ENCODE measurements at places on chromosomes 7 and 10.

GRCh38 chr7:52053525-52053924, 736.9 kb upstream of the COBL start:
- DNase-seq, result no peak

GRCh38 chr7:82443036-82443546, 486 bp downstream of the CACNA2D1 start:
- no peak for DNase-seq

DNA sequence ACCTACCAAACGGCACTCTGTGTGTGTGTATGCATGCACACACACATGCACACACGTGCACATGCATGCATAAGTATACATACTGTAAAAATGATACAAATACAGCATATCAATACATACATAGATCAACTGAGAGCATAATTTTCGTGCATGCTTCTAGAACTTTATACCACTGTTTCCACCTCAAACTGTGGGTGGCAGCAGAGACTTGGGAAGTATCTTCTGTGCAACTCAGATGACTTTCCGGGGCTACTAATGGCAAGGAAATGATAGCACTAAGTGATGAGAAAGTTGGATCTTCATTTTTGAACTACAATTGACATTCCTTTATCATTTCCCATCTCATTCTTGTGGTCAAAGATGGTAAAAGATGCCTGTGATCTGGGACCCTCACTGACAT, 570.7 kb downstream of the REEP3 start:
- DNase-seq, result no peak

GRCh38 chr7:88204525-88205110, 15.2 kb downstream of the SRI start:
- no peak for DNase-seq

DNA sequence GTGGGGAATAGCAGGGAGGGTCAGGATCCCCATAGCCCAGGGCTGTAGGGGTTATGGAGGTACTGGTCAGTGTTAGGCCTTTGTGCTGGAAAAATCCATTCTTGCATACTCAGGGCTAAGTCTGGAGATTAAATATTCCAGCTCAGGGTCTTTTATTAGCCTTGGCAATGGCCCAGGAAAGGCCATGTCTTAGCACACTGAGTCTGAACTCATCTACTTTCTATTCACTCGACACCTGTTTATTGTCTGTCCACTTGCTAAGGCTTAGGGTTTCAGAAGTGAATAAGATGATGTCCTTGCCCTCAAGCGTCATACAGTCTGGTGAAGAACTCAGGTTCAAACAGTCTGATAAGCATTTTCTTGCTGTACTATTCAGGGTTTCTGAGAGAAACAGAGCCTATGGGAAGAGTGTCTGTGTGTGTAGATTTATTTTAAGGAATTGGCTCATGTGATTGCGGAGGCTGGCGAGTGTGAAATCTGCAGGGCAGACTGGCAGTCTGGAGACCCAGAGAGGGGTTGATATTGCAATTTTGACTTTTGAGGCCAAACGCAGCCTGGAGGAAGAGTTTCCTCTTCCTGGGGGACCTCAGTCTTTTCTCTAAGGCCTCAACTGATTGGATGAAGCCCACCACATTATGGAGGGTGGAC, 135.8 kb downstream of the RAMP3 start:
- DNase-seq, result no peak

GRCh38 chr7:154289119-154289518, 236.9 kb downstream of the DPP6 start:
- DNase-seq, result no peak

- no peak for DNase-seq
Measured at GRCh38 chr10:47136866-47137265, 163.1 kb upstream of the GDF10 start.

GRCh38 chr10:112959207-112959838, 9.3 kb downstream of the TCF7L2 start:
- DNase-seq, result no peak

DNA sequence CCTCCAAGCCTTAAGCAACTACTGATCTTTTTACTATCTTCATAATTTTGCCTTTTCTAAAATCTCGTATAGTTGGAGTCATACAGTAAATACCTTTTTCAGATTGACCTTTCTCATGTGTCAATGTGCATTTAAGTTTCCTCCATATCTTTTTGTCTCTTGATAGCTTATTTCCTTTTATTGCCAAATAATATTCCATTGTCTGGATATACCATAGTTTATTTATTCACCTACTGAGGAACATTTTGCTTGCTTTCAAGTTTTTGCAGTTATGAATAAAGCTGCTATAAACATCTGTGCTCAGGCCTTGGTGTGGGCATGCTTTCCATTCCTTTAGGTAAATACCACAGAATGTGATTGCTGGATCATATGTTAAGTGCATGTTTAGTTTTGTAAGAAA, 161.2 kb upstream of the GNAI1 start:
- no peak for DNase-seq

GRCh38 chr10:54710918-54711317, 90.1 kb downstream of the PCDH15 start:
- no peak for DNase-seq
